ENCODE measurements at places on chromosomes 2 and 18.
A peak's percentile ranks its signal among the peaks of the same experiment; 100 is the strongest.

DNA sequence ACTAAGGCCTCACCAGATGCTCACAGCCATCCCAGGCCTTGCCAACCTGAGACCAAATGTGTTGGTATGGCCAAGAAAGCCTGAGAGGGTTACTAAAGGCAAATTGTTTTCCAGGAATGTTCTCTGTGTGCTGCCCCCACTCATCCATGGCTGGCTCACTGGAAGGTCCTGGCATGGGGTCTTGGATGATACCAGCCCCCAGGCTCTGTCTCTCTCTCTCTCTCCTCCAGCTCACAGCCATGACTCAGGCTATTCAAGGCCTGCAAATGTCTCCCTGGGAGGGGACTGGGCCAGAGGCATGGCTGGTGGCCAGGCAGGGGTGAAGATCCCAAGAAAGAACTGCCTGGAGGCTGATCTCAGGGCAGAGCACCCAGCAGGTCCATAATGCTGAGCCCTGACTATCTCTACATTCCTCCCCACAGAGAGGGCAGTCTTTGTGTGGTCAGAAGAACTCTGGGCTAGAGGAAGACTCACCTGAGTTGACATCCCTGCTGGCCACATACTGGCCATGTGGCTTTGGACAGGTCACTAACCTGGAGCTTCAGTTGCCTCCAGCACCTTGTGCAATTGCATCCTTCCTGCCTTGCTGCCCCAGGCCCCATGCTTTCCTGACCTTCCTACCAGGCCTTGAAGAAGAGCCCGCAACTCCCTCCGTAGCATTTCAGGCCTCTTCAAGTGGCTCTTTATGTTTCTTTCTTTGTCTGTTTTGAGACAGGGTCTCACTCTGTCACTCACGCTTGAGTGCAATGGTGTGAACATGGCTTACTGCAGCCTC is 150.4 kb downstream of the ZFP36L2 start:
- no peak for DNase-seq

DNA sequence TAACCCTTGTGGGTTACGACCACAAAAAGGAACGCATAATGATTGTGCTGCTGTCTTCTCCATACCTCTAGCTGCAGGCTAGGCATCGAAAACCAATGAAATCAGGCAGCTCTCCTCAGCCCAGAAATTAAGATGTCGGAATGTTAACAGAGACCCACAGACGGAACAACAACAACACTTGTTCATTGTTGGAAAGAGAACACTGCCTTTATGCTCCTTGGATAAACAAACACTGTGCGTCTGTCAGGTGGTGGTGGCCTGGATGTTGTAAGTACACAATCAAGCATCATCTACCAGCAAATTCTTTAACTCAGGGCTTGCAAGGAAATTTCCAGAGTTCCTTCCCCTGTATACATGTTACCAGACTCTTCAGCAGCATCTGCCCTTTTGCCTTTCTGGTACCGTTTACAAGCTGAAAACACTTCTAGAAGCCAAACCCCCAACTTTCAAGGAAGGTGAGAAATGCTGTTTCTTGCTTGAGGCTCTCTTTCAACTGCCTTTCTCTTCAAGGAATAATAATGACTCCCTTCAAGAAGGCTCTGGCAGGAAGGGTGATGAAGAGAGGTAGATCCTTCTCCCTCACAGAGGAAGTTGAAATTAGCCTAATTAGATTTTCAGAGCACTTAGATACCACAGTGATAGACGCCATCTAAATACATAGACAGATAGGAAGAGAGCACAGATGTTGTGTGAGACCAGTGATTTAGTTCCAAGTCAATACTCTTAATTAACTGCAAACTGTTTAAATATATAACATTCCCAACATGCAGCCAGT is 332.7 kb downstream of the ZNF521 start:
- no peak for DNase-seq

DNA sequence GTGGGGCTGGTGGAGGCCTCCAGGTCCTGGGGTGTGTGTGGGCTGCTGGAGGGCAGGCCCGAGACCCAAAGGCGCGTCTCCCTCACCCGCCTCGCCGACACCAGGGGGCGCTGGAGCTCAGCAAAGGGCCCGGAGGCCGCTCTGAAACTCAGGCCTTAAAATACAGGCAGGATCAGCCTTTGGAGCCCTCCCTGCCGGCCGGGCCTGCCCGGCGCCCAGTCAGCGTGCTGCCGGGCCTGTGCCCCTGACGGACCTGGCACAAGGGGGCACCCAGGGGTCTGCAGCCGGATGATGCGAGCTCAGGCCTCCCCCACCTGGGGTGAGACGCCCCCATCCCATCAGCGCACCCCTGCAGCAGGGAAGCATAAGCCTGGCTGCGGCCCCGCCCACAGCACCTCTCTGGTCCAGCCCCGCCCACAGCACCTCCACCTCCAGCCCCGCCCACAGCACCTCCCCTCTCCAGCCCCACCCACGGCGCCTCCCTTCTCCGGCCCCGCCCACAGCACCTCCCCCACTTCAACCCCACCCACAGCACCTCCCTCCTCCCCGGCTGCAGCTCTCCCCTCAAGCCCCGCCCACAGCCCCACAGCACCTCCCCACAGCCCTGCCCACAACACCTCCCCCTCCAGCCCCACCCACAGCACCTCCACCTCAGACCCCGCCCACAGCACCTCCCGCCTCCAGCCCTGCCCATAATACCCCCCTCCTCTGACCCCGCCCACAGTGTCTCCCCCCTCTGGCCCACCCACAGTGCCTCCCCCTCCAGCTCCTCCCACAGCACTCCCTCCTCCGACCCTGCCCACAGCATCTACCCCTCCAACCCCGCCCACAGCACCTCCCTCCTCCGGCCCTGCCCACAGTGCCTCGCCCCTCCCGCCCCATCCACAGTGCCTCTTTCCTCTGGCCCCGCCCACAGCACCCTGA is 92.8 kb upstream of the OTOS start:
- DNase-seq, result no peak

DNA sequence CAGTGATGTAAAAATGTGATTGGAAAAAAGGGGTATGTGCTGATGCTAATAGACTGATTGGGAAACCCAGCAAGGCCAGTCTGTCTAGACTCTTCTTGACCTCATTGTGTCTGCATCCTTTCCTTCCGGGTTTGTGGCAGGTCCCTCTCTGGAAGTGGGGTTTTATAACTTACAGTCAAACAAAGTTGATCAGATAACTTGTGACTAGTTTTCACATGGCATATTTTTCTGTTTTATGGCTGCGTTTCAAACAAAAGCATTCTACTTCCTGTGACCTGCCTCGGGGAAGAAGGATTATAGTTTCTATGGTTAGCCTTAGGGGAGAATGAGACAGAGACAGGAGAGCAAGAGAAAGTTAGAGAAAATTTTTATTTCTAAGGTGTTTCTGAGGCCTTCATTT is 188.7 kb upstream of the HNMT start:
- no peak for DNase-seq

- no peak for DNase-seq
Measured at GRCh38 chr18:57207124-57207916, 60.4 kb downstream of the BOD1L2 start.

DNA sequence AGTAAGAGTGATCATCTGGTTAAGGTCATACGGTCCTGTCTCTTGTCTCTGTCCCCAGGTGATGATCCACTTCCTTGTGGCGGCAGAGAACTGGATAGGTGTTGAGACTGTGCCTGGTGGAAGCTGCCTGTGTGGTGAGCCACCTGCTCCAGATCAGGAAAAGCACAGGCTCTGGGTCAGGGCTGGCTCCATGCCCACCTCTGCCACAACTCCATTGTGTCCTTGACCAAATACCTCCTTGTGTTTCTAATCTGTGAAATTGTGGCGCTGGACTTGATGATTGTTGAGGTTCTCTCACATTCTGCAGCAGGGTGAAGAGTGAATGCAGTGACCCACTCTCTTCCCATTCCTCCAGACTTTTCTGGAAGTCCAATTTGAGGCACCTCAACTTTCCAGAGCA is 45.7 kb upstream of the EN1 start:
- DNase-seq, result no peak

- no peak for DNase-seq
Measured at GRCh38 chr2:107511970-107512789, 314.5 kb upstream of the RGPD4 start.

DNA sequence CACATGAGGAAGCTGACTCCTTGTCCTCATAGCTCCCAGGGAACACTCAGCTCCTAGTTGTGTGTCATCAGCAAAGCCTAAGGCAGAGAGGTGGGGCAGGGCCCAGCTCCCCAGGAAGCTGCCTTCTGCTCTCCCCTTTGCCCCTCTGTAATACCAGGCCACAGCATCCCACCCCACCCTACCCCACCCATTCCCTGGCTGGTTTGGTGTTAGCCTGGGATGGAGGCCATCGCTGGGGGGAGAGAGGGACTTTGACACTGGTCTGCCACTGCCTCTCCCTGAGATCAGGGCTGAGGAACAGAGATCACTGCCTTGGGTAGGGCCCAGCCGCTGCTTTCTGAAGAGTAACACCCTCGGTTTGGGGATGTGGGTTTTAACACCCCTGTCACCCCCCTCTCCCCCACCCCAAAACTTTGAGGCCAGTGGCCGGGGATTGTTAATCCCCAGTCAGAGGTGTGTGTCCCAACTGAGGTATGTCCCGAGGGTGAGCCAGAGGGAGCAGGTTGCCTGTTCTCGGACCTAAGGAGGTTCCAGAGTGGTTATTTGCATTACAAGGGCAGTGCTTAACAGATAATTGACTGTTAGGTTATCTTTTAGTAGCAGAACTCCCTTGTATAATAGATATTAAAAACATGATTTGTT is 41.4 kb downstream of the TET3 start:
- no peak for DNase-seq

DNA sequence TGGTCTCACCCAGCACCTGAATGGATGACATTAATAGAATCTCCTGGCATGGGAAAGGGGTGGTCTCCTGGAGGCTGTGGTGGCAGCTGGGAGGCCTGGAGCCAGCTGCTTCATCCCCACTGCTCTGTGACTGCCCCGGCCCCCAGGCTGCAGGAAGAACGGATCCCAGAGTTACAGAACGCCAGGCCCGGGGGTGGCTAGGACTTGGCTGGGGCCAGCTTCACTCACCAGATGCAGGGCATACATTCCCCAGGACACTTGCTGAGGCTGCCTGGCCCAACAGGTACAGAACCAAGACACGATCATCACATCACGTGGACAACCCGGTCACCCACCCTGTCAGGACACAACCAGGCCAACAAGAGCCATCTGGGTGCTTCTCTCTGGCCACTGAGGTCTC is 178.6 kb upstream of the SALL3 start:
- no peak for DNase-seq

GRCh38 chr2:121810959-121811853 is 55.8 kb downstream of the TSN start:
- peak; percentile 57 for DNase-seq

GRCh38 chr2:151096235-151096634 is 165.4 kb downstream of the RBM43 start:
- no peak for DNase-seq

GRCh38 chr18:32835951-32836350 is 63.1 kb upstream of the KLHL14 start:
- DNase-seq, result no peak
